ENCODE measurements at places on chromosomes 6 and 20.

- DNase-seq = no peak
These were observed 236.6 kb upstream of the PDE10A start for GRCh38 chr6:165899611-165900010.

- no peak for DNase-seq
These were observed 39.9 kb upstream of the BEND6 start for GRCh38 chr6:56914798-56915658.

DNA sequence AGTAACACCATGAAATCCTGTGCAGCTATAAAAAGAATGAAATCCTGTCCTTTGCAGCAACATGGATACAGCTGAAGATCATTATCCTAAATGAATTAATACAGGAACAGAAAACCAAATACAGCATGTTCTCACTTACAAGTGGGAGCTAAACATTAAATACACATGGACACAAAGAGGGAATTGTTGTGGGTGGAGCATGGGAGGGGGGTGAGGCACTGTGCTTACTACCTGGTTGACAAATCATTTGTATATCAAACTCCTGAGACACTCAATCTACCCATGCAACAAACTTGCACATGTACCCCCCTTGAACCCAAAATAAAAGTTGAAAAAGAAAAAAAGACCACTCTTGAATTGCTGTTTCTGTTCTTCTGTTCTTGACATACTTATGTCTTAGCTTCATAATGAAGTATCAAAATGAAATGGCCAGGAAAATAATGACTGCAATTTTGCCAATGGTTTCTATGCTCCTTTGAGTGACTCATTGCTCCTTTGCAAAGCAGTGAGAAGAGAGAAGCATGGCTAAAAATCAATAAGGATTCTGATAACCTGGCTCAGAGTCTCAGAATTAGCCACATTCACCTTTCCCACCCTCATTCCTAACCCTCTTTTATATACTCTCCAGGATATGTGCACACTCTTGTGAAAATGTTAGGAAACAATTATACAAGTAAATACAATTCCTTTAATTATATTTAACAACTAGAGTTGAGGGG is 71.0 kb downstream of the CYP39A1 start:
- no peak for DNase-seq

DNA sequence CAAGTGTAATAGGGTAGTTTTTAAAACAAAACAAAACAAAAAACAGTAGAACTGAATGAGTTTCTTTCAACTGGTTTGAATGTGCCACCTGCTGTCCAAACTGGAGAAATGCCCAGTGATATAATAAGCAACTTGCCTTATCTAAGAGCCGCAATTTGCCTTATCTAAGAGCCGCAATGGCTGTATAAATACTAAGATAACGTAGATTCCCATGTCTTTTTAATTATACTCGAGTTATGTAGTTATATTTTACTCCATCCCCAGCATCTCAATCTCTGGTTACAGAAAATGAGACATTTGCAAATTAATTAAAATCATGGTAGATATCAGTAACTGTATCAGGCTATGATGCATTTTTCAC is 67.2 kb downstream of the RPP40 start:
- DNase-seq = peak; percentile 1

DNA sequence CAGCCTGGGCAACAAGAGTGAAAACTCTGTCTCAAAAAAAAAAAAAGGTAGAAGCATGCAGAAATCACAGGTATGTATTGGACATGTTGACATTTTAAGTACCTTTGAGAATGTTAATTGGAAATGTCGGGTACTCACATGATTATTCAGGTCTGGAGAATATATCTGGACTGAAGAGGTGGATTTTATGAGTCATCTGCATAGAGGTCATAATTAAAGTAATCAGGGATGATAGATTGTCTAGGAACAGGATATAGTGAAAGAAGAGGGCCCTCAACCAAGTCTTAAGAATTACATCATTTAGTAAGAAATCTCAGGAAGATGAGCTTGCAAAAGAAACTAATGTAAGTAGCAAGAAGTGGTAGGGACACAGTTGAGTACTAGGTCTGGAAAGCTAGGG is 212.5 kb downstream of the UTRN start:
- DNase-seq = no peak

- DNase-seq = no peak
These were observed 16.1 kb upstream of the HINT3 start for GRCh38 chr6:125940247-125941041.

DNA sequence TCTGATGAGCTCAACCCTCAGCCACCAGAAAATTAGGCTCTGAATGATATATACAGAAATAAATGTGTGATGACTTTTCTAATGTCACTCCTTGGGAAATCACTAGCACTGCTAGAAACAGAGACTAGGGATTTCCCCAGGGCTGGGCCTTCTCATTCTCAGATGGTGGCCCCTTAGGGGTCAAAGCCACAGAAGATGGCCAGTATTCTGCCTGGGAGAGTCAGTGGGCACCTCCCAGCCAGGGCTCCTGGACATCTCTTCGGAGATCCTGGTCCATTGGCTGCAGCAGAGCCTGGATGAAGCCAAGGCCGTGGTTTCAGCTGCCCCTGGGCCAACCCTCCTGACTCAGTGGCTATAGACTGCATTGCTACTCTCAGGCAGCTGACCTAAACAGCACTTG is 276.9 kb upstream of the SUPT3H start:
- no peak for DNase-seq

DNA sequence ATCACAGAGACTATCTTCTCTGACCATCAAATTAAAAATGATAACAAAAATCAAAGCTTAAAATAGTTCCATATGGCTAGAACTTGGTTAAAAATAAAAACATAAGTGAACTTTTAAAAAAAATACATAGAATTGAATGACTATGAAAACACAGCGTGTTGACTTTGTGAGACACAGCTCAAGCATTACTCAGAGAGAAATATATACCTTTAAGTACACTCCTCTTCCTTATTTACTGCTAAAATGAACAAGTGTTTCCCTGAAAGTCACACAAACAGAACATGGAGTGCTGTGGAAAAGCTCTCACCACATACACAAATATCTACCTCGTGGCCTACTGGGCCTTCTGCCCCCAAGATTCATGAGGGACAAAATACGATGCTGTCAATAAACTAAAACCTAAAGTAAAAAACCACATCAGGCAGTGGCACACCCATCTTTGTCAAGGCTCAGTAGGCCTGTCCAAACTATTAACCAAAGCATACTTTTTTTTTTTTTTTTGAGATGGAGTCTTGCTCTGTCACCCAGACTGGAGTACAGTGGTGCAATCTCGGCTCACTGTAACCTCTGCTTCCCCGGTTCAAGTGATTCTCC is 7.5 kb downstream of the FAXC start:
- DNase-seq = no peak

DNA sequence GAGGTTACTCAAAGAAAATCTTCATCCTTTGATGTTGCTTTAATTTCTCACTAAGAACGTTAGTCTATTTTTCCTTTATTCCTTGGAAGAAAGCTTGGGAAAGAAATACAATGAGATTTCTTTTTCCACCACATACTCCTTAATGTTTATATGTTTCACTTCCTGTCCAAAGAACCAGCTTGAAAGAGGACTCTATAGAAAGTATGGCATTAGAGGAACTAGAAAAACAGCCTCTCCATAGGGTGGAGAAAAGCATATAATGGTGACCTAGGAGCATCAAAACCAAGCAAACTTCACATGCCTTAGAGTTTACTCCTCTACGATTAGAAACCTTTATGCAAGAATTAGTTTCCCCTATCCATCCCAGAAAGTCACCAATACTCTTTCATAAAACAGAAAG is 131.1 kb downstream of the OPRM1 start:
- no peak for DNase-seq

DNA sequence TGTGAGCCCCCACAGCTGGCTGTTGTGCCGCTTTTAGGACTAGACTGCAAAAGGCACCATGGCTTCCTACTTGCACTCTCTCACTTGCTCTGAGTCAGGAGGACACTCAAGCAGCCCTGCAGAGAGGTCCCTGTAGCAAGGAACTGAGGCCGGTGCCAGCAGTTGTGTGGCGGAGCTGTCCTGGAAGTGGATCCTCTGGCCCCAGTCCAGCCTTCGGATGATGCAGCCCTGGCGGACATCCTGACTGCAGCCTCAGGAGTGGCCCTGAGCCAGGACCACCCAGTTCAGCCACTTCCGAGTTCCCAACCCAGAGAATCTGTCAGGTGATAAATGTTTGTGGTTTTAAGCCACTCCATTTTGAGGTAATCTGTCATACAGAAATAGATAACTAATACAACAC is 17.5 kb downstream of the CTCFL start:
- DNase-seq = no peak

DNA sequence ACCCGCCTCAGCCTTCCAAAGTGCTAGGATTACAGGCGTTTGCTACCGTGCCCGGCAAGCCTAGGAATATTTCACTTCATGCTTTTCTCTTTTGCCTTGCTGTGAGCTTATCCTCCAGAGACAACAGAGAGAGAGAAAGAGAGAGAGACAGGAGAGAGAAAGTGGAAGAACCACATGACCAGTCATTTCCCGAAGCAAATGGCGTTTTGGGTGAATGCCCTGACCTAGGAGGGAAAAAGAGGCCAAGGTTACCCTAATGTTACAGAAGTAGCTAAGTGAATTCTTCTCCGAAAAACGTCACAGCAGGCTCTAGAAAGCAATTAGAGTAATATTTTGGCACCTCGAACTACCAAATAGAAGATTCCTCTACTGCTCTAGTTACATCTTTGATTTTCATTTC is 9.1 kb downstream of the SGK1 start:
- no peak for DNase-seq

DNA sequence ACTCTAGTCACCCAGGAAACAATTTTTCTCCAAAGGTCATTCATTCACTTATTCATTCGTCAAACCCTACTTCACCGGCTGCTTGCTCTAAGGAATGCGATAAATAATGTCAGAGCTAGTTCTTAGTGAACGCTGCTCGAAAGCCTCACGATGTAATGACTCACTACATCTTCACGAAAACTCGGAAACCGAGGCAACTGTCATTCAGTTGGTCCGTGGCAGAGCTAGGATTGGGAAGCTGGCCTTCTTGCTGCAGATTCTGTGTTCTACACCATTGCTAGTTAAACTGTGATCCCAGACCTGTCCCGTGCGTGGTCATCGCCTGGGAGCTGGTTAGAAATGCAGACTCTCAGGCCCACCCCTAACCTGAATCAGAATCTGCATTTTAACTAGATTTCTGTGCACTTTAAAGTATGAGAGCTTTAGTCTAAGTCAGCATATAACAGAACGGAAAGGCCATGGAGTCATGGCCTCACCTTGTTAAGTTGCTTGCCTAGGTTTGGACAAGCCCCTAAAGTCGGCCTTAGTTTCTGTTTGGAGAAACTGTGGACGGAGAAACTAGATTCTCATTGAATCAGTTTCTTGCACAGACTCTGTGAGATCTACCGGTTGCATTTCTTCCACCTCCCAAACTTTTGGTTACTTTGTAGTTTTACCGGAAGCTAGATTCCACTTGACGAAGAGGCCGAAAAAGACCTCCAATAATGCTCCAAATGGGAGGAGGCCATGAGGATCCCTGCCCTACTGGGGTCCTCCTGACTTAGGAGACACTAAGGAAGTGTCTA is 651 bp upstream of the CCND3 start:
- no peak for DNase-seq

- DNase-seq = no peak
These were observed 5.8 kb downstream of the TM9SF4 start for GRCh38 chr20:32115211-32115767.

DNA sequence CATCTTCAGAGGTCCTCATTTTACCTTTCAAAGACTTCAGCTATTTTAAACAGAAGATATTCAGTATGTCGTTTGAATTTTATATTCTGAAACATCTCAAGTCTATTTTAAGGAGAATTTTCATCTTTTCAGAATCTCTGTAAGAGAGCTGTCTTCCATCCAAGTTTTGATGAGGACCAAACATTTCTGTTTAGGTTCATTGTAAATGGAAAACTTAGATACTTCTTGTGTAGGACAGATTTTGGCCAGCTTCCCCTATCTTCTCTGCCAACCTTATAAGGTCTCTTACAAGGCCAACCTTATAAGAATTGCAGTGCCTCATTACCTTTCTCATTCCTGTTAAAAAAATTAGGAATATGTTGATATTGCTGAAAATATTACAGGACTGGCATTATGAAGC is 88.1 kb downstream of the AKAP7 start:
- no peak for DNase-seq

- DNase-seq = no peak
These were observed 29.2 kb downstream of the TGM2 start for GRCh38 chr20:38135651-38136420.

- DNase-seq = no peak
These were observed 152.9 kb downstream of the KLHL32 start for GRCh38 chr6:97077380-97077779.

- no peak for DNase-seq
These were observed 148.3 kb downstream of the GPX5 start for GRCh38 chr6:28673787-28674671.

GRCh38 chr20:45341939-45342854 is 6.0 kb downstream of the SDC4 start:
- DNase-seq = peak; percentile 58

DNA sequence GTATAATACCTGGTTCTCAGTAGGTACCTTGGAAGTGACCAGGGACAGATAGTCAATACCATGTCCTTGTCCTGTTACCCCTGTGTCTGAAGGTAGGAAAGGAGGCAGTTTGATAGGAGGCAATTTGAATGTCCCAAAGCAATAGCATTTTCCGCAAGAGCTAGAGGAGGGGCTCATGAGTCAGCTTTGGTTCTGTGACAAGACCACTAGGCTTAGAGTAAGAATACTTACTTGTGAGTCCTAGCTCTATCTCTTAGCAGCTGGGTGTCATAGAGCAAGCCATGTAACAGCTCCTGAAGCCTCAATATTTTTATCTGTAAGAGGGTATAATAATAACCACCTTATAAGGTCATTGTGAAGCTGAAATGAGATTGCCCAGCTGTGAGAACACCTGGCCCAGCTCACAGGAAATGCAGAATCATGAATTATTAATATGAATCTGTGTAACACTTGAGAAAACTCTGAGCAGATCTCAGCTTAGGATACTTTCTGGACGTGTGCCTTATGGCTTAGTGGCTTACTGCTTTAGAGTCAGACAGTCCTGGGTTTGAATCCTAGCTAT is 58.6 kb downstream of the DAAM2 start:
- no peak for DNase-seq

GRCh38 chr6:158043008-158043407 is 61.3 kb downstream of the SYNJ2 start:
- DNase-seq = no peak

- no peak for DNase-seq
These were observed 51.0 kb downstream of the KCNQ5 start for GRCh38 chr6:72672906-72673305.

DNA sequence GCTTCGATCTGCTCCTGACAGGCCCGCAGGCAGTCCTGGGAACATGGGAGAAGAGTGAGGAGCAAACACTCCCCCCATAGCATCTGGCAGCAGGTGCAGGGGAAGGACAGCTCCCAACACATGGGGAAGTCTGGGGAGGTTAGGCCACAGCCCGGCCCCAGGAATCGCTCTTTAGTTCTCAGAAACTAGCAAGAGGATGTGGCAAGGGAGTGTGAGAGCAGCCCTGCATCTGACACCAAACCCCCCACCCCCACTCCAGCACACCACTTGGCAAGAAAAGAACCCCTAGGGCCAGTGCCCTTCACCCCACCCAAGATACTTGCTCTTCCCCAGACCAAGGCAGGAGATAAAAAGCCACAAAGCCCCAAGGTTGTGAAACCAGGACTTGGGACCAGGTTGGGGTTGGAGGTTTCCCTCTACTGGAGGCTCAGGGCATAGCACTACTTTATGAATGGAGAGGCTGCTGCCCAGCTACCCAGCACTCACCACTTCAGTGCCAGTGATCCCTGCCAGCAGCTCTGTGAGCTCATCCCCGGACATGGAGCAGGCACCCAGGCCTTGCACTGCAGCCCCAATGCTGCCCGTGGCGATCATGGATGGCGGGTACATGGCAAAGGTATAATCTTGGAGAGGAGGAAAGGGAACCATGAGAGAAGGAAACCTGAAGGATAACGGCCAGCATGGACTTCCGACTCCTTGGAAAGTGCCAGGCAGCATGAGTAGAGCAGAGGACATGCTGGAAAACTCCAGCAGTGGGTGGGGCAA is 5.4 kb downstream of the CCND3 start:
- DNase-seq = peak; percentile 43
